ENCODE measurements at places on chromosomes 5 and 9.

DNA sequence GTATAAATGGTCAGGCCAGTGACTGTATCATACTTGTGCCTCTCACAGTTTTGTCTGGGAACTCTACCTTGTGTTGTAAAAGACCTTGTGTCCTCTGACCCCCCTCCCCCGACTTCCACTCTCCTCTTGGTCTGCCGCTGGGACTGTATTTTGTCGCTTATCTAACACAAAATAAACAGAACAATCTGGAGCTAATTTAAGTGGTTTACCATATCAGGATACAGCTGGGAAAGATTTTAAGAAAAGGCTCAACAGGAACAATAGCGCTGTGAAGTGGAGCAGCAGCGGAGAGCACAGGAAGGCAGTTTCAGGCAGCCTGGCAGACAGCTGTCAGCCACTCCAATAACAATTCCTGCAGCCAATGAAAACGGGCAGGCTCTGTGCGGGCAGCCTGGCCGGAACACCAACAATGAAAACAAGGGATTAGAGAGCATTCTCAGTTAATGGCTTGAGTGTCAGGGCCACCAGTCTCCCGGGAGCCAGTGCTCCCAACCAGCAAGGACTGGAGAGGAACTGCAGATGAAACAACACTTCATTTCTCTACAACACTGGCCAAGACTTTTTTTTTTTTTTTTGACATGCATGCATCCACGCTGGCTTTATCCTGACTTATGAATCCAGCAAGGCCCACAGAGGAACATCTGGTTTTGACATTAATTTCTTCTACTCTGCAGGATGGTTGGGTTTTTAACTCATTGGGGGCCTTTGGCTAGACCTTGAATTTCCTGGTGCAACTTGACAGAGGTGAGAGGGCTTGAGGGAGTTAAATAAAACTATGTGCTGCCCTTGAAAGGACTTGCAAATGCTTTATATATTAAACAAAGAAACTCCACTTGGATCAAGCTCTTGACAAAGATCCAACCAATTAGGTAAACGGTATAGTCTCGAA, 76.7 kb downstream of the ARSB start:
- DNase-seq, result no peak

GRCh38 chr5:111676466-111676865, 80.5 kb downstream of the NREP start:
- no peak for DNase-seq

DNA sequence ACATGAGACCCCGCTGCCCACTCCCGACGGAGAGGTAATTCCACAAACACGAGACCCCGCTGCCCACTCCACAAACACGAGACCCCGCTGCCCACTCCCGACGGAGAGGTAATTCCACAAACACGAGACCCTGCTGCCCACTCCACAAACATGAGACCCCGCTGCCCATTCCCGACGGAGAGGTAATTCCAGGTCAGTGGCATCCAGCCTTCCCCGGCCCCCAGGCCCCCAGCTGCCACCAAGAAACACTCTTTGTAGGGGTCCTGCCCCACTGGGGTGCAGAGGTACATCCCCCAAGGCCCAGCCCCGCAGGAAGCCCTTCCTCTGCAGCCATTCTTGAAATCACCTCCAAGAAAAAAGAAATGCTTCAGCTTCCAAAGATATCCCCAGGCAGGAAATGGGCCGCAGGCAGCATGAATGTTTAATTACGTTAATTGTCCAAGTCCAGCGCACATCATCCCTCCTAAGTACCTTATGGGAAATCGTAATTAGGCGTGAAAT, 115.9 kb downstream of the ADAMTS2 start:
- DNase-seq, result no peak

GRCh38 chr5:78318337-78318736, 23.8 kb upstream of the AP3B1 start:
- no peak for DNase-seq

GRCh38 chr9:95379630-95380029, 62.1 kb upstream of the FANCC start:
- peak; percentile 19 for DNase-seq

DNA sequence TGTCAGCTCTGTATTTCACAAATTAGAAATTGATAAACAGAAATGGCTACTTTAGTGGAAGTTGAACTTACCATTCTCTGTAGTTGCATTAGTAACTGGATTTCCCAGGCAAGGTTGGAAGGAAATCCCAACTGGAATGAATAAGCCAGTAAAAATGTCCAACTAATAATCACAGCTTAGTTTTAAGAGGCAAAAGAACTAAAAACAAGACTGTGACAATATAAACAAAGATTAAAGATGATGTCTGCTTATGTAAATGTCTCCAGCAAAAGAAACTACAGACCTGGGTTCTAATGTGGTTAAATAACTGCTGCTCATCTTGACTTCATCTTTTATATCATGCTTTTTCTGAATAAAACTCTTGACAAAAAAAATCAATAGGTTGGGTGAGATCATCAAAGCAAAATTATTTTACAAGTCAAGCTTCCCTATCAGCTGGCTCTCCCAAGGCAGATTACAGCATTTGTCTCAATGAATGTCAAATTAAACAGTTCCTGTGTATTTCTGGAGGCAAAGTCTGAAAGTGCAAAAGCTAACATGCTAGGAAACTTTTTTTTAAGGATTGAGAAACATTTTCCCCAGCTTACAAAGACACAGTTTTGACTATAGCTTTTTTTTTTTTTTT, 62.3 kb upstream of the HMHB1 start:
- DNase-seq, result no peak

- DNase-seq, result no peak
These were observed 10.6 kb upstream of the TRPC7 start for GRCh38 chr5:136375920-136376319.

- DNase-seq, result peak; percentile 56
These were observed 90.2 kb downstream of the HACD4 start for GRCh38 chr9:20941174-20941690.

- no peak for DNase-seq
These were observed 354.8 kb downstream of the TAF11L14 start for GRCh38 chr5:17989036-17989435.

DNA sequence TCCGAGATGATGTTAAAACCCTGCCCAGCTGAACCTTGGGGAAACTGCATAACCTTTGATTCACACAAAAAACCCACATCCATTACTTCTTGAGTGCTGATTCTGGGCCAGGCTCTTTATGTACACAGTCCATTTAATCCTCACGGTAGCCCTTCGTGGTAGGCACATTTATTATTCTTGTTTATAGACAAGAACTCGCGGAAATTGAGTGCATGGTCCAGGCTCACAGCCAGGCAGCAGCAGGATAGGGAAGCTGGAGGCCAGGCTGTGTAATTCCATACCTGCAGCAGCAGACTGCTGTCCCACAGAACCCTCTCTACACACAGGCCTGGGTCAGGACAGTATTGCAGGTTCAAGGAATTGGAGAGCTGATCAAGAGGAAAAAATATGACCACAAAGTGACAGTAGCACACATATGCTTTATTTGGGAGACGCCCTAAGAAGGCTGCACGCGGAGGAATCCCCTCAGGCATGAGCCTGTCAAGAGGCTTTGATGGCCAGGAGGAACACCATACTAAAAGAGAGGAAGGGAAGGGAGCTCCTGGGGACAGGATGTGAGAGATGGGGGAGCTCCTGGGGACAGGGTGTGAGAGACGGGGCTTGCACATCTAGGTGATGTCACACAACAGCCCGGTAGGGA, 28.4 kb upstream of the FAM120A start:
- no peak for DNase-seq

DNA sequence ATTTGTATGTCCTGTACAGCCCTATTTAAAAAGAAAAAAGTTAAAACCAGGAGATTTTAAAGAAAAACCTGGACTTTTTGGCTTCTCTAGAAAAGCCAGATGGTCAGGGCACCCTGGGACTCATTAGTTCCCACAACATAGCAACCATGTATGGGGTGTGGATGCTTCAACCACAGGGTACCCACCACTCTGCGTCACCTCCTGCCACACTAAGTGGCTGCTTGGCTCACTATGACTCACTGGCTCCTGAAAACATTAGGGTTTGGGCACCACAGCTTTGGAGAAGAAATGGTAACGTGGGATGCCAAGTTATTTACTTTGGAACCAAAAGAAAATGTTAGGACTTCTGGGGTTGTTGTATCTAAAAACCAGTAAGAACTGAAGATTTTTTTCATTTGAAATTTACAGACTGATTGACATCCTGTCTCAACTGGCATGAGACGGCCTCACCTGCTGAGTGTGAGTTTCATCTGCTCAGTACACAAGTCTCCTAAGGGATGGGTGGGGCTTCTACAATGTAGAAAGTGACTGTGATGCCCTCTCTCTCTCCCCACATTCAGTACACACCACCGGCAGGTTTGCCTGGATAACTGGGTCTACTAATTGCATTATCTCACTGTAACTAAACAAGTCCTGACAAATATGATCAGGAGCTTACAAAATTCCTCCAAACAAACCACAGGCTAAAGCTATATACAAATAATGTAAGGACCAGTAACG, 103.9 kb downstream of the ESM1 start:
- no peak for DNase-seq

DNA sequence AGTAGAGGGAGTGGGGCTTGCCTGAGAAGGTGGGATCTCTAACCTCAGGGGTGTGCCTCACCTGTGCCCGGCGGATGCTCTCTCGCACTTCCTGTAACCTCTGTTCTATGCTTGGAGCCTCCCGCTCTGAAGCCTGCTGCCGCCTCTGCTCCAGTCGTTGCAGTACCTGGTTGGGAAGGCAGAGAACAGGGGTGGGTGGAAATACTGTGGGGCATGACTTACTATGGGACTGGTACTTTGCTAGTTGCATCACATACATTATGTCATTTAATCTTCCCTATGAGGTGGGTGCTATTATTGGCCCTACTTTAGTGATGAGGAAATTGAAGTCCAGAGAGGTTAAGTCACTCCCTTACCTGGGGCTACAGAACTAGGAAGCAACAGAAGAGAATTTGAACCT, 5.2 kb downstream of the FCHSD1 start:
- no peak for DNase-seq

GRCh38 chr5:133892774-133893173, 75.7 kb downstream of the C5orf15 start:
- no peak for DNase-seq

- no peak for DNase-seq
These were observed 367.0 kb upstream of the DAP start for GRCh38 chr5:11128021-11128420.

- no peak for DNase-seq
These were observed 93.6 kb downstream of the NR3C1 start for GRCh38 chr5:143309661-143310431.

GRCh38 chr5:131416729-131417128, 152.9 kb downstream of the CDC42SE2 start:
- DNase-seq, result no peak

- DNase-seq, result no peak
These were observed 360.0 kb downstream of the GLIS3 start for GRCh38 chr9:3939820-3940219.

DNA sequence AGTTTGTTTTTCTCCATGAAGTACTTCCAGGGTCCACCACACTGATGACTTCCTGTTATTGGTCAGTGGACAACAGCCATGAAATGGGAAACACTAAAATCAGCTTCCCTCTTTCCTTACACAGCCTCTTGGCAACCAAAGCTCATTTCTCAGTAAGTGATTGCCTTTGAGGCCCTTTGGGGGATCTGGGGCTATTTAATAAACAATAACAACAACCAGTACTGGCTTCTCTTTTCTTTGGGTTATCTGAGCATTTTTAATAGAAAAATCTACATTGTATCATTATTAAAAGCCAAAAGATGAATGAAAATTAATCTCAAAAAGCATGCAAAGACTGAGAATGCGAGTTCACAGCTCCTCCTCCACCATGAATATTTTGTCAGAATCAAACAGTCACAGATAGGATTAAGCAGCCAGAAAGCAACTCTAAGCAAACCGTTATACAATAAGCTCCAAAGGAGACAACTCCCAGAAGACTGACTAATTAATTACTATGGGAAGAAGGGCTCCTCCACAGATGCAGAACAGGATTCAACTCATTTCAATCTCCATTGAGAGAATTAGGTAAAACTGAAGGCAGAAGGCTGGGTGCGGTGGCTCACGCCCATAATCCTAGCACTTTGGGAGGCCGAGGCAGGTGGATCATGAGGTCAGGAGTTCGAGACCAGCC, 68.3 kb downstream of the SERINC5 start:
- no peak for DNase-seq

DNA sequence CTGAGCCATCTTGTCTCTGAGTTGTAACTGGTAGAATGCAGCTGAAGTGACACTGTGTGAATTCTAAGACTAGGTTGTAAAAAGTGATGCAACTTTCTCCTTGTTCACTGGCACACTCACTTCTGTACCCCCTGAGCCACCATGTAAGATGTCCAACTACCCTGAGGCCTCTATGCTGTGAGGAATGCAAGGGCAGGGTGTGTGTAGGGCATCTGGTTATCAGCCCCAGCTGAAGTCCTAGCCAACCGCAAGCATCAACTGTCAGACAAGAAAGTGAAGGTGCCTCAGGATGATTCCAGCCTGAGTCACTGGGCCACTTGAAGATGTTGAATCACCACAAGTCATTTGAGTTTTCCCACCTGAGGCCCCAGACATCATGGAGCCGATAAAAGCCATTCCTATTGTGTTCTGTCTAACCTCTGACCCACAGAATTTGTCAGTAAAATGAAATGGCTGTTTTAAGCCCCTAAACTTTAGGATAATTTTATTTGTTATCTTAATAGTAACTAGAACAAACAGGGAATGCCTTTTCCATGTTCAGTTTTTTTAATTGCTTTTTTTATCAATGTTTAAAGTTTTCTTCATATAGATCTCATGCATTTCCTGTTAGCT, 18.7 kb upstream of the RHOBTB3 start:
- no peak for DNase-seq

DNA sequence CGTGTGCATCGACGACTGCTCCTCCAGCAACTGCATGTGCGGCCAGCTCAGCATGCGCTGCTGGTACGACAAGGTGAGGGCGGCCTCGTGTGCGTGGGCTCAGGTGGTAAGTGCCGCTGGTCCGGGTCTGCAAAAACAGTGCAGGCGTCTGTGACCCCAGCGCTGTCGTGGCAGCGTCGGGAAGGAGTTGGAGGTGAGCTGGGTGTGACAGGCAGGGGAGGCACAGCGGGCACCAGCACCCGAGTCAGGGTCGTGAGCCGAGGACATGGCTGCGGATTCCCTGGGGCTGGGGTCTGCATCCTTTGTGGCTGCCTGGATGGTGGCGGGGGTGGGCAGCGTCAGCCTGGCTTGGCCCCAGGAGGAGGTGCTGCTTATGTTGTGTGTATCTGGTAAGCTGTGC, 63.1 kb upstream of the CACNA1B start:
- DNase-seq, result no peak

DNA sequence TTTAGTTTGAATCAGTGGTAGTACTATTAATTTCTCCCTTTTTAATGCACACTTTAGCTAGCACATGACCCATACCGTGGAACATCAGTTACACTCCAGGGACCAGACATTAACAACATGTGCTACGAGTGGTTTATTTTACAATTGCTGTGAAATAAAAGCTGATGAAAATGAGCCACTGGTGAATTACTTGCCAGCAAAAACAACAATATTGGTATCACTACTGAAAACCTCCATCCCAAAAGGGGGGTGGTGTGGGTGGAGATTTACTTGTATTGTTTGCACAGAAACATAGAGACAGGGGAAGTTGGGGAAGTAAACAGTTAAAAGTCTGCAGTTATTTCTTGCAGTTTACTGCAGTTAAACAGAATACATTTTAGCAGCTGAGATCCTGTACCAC, 369.6 kb upstream of the GRAMD2B start:
- no peak for DNase-seq
